ENCODE measurements at places on chromosomes 7 and 10.

DNA sequence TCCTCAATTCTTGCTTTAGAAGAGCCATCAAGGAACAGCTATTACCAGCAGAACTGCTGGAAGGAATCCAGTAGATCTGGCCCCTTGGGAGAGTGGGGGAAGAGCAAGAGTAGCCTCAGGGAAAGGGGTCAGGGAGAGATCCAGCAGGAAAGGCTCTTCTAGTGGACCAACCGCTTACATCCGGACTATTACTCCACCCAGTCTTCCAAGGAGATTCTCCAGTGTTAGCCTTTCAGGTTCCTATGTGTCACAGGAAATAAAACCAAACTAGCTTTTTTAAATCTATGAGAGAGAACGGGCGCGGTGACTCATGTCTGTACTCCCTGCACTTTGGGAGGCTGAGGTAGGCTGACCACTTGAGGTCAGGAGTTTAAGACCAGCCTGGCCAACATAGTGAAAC lies 34.3 kb downstream of the TET1 start:
- no peak for DNase-seq

DNA sequence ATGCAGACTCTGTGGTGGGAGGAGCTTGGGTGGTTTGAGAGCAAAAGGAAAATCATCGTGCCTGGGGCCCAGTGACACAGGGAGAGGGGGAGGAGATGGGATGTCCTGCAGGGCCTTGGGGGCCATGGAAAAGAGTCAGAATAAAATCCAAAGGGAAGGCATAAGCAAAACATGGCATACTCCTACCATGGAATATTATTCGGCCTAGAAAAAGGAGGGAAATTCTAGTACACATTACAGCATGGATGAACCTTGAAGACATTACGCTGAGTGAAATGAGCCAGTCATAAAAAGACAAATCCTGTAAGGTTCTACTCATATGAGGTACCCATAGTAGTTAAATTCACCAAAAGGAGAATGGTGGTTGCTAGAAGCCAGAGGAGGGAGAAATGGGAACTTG lies 38.7 kb downstream of the STRA8 start:
- no peak for DNase-seq

DNA sequence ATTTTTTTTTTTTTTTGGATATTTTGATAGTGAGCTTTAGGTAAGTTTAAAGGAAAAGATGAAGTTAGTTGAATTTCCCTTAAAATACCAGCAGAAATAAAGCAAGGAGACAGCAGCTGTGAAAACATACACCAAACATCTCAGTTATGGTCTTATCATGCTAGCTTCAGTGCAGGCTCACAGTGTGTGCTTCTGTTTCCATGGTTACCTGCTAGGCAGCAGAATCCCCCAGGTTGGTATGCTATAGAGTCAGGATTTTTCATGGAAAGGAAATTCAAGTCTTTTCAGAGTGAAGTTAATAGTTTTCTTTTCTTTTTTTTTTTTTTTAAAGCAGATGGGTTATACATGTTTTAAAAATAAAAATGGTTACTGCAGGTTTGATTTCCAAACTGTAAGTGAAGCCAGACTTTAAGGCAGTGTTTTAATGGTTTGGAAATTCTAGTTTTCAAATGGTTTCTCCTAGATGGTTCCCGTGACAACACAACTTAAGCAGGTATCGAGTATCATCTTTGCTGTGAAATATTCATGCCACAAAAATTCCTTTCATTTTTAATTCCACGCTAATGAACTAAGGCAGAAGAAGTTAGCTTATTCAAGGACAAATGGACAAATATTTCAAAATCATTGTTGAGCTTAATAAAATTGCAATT lies 230.9 kb downstream of the BICC1 start:
- no peak for DNase-seq

GRCh38 chr10:122251459-122252255 lies 19.4 kb upstream of the BTBD16 start:
- DNase-seq, result no peak

- no peak for DNase-seq
These were observed 1.2 kb downstream of the GTF2IRD1 start for GRCh38 chr7:74454925-74455288.

- no peak for DNase-seq
These were observed 90.7 kb downstream of the LRRC4 start for GRCh38 chr7:127940381-127941160.

- no peak for DNase-seq
These were observed 2.8 kb upstream of the CHCHD1 start for GRCh38 chr10:73779018-73779417.

DNA sequence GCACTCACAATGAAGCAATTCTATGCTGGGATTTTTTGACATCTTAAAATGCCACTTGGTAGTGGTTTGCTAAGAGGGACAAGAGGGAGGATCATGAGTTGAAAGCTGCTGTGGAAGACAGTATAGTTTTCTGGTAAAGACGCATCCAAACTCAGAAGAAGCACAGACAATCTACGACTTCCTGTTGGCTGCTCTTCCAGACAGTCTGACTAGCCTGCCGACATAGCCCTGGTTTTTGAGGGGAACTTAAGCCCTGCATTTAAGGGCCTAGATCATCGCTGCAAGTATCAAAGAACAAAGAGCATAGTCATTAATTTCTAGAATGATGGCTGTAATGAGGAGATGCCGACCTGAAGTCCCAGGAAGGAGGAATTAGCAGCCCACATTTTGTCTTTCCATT lies 99.9 kb upstream of the IKZF1 start:
- no peak for DNase-seq

GRCh38 chr10:9895453-9895852 lies 1122.2 kb upstream of the CELF2 start:
- no peak for DNase-seq

DNA sequence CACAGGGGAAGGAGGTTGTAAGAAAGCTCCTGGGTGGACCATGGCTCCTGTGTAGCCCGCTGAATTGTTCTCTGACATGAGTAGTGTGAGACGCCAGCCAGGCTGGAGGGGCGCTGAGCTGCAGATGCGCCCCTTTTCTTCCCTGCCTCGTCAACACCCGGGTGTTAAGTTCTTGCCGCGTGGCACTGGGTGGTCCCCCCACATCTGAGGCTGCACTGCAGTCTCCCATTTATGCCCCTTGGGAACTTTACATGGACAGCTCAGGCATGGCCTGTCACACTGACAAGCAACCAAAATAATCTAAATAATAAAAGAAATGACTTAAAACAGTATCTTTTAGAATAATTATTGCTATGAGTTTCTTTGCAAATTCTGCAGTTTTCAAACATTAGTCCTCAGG lies 34.6 kb upstream of the HSPA12A start:
- no peak for DNase-seq

DNA sequence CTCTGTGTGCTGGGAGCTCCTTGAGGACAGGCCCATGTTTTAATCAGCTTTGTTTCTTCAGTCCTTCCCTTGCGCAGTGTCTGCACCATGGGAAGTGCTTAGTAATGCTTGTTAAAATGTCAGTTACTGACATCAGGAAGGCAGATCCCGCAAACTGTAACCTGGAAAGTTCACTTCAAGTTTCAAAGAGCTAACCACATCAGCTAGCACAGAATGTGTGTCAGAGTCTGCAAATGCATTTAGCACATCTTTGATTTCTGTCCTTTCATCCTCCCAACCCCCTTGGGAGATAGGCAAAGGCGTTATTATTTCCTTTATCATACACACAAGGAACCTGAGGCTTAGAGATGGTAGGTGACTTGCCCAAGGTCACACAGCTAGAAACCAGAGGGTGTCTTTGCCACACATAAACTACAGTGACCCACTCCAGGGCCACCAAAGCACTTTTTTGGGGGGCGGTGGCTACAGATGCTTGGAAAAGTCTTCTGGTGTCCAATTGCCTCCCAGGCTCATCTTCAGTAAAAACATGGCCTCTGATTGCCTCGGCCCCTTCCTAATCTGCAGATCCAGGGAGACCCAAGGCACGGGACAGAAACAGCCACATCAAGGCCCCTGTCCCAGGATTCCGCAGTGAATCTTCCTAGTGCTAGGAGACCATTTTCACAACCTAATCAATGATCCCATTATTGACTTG lies 116.2 kb upstream of the GPR26 start:
- DNase-seq, result peak; percentile 100

GRCh38 chr10:94065362-94065761 lies 71.6 kb downstream of the PLCE1 start:
- DNase-seq, result no peak

- DNase-seq, result no peak
These were observed 191.1 kb upstream of the SLC26A5 start for GRCh38 chr7:103637094-103637493.

- no peak for DNase-seq
These were observed 1.8 kb downstream of the LRRC17 start for GRCh38 chr7:102914585-102914984.

- no peak for DNase-seq
These were observed 712 bp downstream of the ITPRIP start for GRCh38 chr10:104337521-104337984.

DNA sequence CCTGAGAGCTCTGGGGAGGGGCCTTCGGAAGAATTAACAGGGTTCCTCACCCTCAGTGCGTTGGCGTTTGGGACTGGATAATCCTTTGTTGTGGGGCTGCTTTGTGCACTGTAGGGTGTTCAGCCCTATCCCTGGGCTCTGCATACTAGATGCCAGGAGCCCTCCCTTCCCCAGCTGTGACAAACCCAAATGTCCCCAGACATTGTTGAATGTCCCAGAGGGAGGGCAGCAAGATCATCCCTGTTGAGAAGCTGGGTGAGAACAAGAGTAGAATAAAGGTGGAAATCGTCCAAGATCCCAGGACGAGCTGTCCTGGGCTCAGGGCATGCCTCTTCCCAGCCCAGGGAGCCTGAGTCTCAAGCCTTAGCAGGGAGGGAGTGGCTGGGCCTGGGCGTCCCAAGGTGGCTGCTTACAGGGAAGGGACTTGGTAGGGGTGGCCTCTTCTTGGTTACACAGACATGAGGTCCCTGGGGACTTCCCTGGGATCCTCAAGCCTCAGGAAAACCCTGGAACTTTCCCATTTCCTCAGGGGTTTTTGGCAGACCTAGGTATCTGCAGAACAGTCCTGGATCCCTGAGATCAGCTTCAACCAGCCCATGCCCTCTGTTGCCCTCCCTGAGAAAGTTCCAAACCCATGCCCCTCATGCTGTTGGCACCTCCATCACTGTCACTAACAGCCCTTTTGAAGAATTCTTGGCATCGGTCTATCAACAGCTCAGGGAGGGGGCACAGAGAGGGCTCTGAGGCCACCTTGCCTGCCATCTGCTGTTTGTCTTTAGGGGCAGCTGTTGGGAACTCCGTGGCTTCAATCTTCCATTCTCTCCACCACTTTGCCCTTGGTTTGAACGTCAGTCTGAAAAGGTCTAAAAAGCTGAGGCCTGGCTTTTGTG lies 53.7 kb downstream of the GOLGA7B start:
- DNase-seq, result no peak

DNA sequence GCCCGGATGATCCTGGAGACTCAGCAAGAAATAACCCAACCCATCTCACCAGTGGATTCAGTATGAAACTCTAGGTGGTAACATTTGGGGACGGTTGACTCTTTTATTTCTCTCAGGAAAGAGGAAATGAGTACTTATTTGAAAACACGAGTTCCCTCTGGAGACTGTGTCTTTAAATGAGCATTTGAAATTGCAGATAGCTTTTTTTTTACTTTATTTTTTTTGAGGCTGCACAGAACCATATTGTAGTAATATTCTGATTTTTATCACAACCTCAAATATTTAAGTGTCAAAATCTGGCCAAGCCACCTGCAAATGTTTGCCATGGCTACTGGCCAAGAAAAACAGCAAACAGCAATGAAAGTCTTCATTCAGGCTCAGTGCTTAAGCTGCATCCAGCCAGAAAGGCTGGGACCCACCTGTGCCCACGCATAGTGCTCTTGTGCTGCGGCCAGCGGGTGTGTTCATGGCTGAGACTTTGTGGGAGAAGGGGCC lies 160.8 kb downstream of the CREB5 start:
- peak; percentile 19 for DNase-seq

GRCh38 chr7:7438851-7439250 lies 96.8 kb downstream of the COL28A1 start:
- no peak for DNase-seq

- no peak for DNase-seq
These were observed 76.6 kb upstream of the PFKP start for GRCh38 chr10:2990764-2991163.

GRCh38 chr10:70119197-70119596 lies 13.4 kb downstream of the AIFM2 start:
- DNase-seq, result no peak

- DNase-seq, result no peak
These were observed 129.7 kb downstream of the ADRA2A start for GRCh38 chr10:111206521-111206920.

DNA sequence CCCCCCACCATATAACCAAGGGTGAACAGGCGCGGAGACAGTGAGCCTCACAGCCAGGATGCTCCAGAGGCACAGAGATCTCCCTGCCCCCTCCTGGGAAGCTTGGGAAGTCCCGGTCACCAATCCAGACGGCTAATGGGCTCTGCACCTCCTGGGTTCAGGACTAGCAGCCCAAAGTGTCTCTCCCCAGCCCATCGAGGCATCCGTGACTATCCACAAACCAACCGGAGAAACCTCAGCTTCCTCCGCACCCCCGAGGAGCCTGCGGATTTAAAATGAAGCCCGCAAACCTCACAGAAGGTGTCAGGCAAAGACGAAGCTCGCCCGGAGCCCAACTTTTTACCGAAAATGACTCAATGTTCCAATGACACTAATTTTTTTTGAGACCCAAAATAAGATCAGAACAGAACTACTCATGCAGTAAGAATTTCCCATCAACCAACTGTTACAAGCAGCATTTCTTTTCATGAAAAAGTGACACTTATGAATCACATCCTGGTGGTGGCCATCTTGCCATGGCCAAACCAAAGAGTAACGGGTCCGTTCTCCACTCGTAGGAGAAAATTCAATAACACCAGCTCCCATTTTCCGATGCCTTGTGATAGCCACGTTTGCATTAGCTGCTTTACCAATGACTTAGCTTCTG lies 6.0 kb downstream of the PDGFA start:
- DNase-seq, result no peak

DNA sequence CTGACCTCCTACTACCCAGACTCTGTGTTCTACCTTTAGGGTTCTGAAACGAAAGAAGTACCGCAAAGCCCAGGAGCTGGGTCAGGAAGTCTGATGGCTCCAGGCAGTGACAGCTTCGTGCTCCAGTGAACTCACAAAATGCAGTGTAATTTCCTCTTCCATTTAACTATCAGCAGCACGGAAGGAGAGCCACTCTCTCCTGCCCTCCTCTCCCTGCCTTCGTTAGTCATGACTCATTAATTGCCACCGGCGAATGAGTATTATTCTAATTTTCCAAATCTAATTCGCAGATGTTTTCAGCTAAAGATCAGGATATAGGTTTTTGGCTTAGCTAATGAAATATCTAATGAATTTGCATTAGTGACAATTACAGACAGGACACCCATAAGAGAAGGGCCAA lies 1262.0 kb downstream of the TYW1 start:
- DNase-seq, result no peak

DNA sequence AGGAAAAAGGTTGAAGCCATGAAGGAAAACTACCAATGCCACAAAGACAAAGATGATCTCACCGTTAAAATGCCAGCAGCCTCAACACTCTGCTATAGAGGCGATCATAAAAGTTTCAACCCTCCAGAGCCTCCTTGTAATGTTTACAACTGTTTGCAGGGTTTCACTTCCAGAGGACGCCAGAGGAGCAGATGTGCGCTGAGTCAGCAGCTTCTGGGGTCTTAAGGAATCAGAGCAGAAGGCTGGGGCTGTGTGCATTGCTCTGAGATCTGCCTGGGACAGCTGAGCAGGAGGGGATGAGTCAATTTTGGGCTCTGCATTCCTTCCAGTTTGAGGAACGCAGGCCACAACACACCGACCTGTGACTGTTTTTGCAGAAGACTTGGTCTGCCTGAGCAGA lies 98.3 kb downstream of the TMEM130 start:
- no peak for DNase-seq

Data from Jurkat, Clone E6-1 (cell line).